ENCODE measurements at places on chromosomes 13 and 19.
A peak's percentile ranks its signal among the peaks of the same experiment; 100 is the strongest.

DNA sequence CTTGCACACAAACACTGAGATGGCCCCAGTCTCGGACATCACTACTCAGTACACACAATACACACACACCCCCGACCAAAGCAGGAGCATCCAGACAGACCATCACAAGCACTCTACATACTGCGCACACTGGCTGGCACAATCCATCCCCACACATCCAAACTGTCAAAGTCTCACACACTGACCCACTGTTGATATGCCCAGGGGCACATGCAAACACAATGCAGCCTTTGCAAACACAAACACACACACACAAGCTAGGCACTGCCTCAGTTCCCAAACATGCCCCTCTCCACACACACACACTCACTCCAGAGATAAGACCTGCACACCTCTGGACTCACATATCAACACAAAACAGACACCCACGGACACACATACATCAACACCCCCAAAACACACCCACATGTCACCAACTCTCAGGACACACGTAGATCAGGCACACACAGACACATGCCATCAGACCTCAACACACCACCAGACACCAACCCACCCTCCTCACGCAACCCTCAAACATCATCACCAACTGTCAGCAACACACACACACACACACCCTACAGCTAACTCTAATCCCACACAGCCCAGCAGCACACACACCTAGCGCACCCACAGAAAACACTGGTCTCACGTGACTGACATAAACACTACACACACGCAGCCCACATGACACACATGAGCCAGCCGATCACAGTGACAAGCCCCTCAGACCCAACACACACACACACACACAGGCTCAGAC lies 1.9 kb downstream of the BBC3 start:
- no peak for DNase-seq

- no peak for DNase-seq
Measured at GRCh38 chr13:99862244-99862643, 109.3 kb downstream of the ZIC5 start.

DNA sequence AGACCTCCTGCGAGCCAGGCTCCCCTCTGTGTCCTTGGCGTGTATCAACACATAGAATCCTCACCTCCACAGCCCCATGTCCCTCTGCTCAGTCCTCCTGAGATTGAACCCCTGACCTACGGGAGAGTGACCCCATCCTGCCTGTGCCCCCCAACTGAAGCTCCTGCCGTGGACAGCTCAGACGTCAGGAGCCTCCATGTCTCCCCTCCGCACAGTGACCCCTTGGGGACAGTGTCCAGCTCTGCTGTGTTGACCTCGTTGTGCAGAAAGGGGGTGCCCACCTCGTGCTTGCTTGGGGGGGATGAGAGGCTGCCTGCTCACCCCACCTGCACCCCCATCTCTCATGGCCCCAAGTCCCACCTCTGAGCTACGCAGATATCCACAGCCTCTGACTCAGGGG lies 490 bp upstream of the SIGLEC9 start:
- DNase-seq: no peak

DNA sequence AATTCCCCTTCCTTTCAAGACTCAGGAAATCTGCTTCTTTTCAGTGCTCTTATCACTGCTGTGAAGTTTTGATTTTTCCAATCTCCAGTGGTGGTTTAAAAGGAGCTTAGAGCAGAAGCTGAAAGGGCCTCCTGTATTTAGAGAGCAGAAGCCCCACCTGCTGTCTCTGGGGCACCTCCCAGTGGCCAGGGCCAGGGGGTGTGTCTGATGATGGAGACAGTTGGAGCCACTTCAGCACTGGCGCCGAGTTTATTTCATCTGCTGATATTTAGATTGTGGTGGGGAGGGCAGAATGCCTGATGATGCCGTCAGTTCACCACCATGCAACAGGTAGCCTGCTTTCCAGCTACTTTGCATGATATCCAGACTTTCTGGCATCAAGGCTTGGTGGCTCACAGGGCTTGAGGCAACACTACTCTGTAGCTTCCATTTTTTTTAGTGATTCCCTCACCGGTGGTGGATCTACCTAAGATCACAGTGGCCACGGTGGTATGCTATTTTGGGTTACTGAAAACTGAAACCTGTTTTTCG lies 371.9 kb downstream of the KCNRG start:
- no peak for DNase-seq

DNA sequence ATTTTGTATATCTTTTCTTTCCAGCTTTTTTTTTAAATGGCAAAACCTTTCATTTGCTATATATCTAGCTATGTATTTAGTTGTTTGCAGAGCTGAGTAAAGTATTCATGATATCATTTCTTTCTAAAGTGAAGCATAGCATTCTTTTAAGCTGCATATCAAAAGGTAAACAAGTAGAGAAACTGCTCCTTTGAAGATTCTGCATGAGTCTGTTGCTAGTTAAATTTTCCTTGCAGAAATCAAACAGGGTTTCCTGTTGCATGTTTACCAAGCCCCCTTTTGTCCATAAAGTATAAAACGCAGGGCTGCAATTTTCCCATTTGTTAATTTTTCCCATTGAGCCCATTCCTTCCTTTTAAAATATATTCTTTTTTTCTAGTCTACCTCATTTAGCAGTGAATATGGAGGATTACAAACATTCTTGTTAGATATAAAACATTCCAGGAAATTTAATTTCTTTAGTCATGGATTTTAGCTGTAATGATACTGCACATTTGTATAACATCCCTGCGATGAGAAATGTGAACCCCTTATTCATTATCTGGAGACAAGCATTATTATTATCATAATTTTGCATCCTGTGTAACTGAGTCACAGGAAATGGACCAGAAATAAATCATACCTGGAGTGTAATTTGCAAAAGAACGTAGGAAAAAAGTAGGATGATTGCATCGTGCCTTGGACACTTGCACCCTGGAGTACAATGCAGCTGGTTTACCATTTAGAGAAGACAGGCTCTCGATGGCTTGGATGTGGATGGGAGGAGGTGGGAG lies 110.9 kb upstream of the ARGLU1 start:
- no peak for DNase-seq

DNA sequence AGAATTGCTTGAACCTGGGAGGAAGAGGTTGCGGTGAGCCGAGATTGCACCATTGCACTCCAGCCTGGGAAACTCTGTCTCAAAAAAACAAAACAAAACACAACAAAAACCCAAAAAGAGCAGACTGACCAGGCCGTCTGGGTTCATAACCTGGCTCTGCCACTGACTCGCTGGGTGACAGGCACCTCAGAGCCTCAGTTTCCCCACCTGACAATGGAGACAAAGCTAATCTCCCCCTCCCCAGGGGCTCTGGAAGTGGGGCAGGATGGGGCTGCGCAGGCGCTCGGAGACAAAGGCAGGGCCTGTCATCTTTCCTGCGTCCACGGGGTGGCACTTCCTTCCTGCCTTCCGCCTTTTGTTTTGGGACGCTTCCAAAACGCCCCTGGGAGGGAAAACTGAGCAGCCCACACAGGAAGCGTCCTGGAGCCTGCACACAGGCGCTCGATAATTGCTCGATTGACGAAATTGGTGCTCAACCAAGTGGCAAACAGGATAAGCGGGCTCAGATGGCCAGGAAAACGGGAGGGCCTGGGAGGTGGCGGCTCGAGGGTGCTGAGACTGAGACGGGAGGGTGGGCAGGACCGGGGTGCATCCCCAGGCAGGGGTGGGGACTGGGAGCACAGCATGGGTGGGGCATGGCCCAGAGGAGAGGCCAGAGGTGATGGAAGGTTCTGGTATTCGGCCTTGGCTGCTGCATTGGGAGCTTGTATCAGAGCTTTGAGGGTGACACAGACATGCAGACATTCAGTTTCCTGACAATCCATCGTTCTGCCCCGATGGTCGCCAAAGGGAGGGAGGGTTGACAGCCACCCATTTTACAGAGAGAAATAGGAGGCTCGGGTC lies 17.8 kb downstream of the SPC24 start:
- peak; percentile 80 for DNase-seq

GRCh38 chr19:50669302-50670101 lies 20.3 kb downstream of the C19orf81 start:
- no peak for DNase-seq

DNA sequence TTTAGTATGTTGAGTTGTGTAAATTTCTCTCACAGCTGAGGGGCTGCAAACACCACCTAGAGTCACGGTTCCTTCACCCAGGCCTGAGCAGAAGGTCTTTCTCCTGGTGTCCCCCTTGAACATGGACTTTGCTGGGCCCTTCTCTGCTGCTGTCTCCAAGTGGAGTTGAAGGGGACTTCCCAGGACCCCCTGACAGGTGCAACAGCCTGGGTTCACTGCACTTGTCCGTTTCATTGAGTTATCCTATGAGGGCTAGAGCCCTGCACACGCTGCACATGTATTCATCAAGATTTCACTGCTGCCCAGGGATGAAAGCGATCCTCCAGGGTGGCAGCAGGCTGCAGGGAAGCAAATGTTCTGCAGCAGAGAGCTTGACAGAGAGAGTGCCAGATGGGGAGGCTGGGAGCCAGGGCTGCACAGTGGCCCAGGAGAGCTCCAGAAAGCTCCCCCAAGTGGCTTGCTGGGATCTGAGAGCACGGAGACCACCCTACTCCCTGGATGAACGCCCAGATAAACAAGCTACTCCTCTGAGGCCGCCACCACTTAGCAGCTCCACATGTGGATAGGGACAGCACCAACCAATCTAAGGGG lies 10.3 kb downstream of the TMEM272 start:
- DNase-seq: no peak

- DNase-seq: peak; percentile 24
Measured at GRCh38 chr19:35545001-35545854, at the start of gene TMEM147. TMEM147 (plus strand) TSS chr19:35545626; CDS start chr19:35545740, 114 bp downstream.

GRCh38 chr19:416416-416815 lies 7.5 kb upstream of the C2CD4C start:
- no peak for DNase-seq

DNA sequence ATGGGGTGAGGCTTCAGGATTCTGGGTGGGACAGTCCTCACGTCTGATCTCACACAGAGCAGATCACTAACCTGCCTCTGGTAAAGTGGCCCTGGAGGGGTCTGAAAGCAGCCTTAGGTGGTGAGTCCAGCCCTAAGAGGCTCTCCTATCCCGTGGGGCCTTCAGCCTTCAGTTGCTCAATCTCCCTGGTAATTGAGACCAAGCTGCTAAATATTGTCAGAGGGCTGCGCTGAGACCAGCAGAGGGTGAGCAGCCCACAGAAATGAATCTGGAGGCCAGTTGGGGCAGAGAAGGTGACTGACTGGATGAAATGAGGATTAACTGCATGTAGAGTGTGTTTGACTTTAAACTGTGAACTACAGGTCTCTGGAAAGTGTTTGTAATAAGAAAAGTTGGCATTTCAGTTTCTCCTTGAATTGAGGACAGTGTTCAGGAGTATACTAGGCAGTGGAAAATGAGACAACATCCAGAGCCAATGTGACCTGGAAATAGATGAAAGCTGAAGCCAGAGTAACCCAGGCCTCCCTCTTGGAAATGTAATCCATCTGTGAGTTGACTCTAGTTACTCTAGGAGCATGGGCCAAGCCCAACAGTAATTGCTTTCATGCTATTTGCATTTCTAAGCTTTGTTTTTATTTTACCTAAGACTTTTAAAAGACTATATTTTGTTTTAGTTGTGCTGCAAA lies 14.3 kb upstream of the HSPH1 start:
- DNase-seq: no peak

DNA sequence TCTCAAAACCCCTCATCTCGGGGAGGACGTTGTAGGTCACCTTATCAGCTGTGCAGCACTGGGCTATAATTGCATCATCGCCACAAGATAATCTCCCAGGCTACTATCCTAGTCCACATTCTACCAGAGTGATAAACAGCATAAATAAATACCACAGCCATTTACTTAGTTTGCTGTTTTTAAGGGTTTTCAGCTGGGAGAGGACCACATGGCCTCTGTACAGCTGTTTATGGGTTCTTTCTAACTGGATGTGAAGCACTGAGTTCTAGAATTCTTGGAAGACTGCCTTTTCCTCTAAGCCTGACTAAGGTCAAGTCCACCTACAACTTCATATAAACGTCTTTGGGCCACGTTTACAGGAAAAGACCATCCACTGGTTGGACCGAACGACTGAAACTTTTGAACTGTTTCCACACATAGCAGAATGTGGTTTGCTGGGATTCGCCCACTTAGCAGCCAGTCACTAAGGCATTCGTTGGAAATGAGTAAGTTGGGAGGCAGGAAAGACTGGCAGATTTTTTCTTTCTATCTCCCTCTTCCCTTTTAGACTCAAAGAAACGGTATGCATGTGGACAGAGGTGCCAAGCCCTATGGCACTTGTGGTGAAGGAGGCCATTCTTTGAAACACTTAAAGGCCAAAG lies 752.5 kb upstream of the SGCG start:
- no peak for DNase-seq

- no peak for DNase-seq
Measured at GRCh38 chr13:75432811-75433244, 49.1 kb downstream of the TBC1D4 start.

DNA sequence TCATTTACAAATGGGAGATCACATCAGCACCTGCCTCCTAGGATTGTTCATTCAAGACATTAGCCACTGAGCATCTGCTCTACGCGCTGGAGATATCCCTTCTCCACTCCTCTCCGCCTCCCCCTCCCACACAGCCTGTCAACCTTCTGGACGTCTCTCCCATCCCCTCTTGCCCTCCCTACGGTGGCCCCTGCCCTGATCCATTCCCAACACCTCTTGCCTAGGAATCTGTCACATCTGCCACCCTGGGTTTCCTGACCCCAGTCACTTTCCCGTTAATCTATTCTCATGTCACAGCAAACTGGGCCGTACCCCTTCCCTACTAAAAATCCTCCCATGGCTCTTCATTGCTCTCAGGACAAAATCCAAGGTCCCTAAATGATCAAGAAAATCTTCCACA lies 10.3 kb downstream of the DYRK1B start:
- no peak for DNase-seq

DNA sequence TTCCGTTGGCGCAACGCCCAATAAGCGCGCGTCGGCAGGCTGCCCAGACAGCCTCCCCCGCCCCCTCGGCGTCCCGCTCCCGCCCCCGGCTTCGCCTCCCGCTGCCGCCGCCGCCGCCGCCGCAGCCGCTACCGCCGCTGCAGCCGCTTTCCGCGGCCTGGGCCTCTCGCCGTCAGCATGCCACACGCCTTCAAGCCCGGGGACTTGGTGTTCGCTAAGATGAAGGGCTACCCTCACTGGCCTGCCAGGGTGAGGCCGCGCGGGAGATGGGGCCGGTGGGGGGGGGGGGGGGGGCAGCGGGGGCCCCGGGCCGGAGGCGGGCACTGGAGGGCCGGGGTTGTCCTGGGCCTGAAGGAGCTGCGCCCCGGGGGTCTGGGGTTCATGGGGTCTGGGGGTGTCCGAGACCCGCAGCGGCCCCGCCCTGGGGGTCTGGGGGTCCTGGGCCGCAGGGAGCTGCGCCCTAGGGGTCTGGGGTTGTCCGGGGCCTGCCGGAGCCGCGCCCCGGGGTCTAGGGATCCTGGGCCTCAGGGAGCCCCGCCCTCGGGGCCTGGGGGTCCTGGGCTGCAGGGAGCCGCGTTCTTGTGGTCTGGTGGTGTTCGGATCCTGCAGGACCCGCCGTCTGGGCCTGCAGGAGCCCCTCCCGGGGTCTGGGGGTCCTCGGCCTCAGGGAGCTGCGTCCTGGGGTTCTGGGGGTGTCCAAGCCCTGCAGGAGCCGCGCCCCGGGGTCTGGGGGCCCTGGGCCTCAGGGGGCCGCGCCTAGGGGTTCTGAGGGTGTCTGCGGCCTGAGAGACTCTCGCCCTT lies at the start of gene HDGFL2:
Gene HDGFL2 (plus strand): TSS at position 124 of the 801 bp plus-strand sequence. CDS start 54 bp downstream, at position 178.
- DNase-seq: no peak

All from AG09309 (cell line).